NCI-H2107 (cell line): ENCODE measurements at places on chromosomes 5 and 9.

DNA sequence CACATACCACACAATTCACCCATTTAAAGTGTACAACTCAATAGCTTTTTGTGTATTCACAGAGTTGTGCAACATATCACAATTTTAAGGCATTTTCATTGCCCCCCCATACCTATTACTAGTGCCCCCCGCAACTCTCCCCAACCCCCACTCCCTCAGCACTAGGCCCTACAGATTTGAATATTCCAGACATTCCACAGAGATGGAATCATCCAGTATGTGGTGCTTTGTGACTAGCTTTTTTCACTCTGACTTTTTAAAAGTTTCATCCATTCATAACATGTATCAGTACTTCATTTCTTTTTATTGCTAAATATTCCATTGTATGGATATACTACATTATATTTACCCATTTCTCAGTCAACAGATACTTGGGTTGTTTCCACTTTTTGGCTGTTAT is 102.9 kb upstream of the LRRTM2 start:
- DNase-seq, result no peak

DNA sequence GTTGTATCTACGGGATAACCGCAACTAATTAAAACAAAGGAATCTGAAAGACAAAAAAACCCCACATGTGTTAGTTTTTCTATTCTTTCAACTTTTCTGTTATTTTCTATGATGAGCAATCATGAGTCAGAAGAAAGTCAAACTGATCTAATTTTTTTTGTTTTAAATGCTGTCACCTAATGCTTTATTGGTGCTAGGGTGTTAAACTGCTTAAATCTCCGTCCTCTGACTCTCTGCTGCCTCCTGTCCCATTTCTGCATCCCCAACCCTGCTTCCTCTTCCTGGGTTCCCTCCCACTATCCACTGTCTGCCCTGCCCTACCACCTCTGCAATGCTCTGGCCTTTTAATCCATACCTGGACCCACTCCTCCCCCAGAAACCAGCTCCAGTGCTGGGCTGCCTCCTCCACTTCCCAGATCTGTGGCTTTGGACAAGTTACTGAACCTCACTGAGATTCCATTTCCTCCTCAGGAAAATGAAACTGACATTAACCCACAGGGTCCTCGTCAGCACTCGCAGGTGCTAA is 15.7 kb downstream of the PTPN3 start:
- no peak for DNase-seq

GRCh38 chr5:132055808-132056609 is 4.4 kb upstream of the IL3 start:
- DNase-seq, result no peak

DNA sequence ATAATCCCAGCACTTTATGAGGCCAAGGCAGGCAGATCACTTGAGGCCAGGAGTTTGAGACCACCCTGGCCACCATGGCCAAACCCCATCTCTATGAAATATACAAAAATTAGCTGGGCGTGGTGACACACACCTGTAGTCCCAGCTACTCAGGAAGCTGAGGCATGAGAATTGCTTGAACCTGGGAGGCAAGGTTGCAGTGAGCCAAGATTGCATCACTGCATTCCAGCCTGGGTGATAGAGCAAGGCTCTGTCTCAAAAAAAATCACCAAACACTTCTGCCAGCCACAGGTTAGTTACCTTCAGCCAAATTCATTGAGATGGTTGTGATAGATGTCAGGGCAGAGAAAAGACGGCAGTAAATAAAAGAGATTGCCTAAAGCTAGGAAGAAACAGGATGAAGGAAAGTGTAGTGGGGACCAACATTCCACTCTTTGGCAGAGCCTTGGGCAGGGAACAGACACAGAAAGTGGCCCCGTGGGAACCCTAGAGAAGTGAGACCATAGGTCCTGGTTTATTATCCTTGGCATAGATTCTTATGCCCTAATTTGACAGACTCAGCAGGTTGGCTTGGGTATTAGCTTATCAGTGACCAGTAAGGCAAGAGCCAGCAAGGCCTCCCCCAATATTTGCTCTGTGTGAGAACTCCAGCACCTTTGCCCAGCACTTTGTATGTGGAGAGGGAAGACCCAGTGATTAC is 5.5 kb upstream of the CEP120 start:
- no peak for DNase-seq

- DNase-seq, result no peak
Measured at GRCh38 chr9:122186777-122187470, 27.2 kb downstream of the MORN5 start.

DNA sequence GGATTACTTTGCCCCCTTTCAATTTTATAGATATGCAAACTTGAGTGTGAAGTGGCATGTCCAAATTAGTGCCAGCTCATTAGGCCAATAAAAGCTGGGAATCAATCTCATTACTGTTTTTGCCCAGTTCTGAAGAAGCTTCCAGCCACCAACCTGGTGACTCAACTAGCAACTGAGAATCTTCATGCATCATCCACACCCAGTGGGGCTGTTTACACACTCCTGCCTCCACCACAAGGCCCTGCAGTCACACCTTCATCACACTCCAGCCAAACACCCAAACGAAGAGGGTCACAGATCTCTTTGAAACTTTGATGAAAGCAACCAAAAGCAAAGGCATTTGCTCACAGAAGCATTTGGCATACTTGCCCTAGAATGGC is 41.3 kb upstream of the S1PR3 start:
- DNase-seq, result no peak

- no peak for DNase-seq
Measured at GRCh38 chr9:136714893-136715274, 2.5 kb downstream of the DIPK1B start.

GRCh38 chr9:35726931-35727330 is 5.1 kb downstream of the TLN1 start:
- DNase-seq, result no peak

DNA sequence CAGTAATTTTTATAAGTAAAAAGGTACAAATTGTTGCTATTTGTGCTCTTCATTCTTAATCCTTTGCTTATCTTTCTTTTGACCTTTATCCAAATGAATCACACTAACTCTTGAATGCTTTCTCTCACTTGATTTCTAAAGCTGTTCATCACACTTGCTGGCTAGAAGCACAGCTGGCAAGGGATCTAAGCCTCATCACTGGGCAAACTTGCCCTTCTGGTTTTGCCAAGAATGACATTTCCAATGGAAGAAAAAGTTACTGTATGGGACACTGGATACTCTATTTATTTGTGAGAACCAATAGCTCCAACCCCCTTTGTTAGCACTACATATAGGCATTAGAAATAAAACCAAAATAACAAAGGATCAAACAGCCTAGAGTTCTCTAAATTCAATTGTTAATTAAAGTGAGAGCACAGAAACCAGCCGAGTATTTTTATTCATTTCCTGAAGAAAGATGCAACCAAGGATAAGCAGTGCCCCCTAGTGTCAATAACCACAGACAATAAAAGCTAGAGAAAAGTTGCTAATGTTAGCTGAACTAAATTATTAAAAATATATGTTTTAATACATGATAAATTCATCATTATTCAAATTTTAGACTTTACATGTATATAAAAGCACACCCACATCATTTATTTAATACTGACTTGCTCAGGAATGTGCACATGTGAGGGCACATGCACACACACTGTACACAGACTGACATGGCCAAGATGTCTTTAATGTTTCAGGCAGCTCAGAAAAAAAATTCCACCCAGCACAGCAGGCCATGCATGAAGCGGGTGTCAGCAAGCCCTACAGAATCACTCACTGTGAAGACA is 59.8 kb upstream of the POU5F2 start:
- DNase-seq, result peak; percentile 18

- no peak for DNase-seq
Measured at GRCh38 chr5:66870708-66871107, 274.5 kb downstream of the MAST4 start.

DNA sequence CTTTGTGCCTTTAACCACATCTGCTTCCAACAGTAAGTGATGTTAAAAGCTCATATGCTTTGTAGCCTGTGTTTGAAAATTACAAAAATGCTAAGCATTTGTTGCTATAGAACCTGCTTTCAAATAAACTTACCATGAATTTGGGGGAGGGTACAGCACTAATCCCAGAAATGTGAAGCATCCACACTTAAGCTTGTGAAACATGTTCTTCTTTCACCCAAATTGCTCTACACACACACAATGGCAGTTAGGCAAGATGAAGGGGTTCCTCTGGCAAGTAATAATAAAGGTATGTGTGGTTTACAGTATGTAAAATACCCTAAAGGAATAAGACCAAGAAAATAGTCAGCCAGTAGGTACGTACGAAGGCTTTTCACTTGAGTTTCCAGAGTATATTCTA is 165.6 kb downstream of the SMARCA2 start:
- DNase-seq, result no peak

DNA sequence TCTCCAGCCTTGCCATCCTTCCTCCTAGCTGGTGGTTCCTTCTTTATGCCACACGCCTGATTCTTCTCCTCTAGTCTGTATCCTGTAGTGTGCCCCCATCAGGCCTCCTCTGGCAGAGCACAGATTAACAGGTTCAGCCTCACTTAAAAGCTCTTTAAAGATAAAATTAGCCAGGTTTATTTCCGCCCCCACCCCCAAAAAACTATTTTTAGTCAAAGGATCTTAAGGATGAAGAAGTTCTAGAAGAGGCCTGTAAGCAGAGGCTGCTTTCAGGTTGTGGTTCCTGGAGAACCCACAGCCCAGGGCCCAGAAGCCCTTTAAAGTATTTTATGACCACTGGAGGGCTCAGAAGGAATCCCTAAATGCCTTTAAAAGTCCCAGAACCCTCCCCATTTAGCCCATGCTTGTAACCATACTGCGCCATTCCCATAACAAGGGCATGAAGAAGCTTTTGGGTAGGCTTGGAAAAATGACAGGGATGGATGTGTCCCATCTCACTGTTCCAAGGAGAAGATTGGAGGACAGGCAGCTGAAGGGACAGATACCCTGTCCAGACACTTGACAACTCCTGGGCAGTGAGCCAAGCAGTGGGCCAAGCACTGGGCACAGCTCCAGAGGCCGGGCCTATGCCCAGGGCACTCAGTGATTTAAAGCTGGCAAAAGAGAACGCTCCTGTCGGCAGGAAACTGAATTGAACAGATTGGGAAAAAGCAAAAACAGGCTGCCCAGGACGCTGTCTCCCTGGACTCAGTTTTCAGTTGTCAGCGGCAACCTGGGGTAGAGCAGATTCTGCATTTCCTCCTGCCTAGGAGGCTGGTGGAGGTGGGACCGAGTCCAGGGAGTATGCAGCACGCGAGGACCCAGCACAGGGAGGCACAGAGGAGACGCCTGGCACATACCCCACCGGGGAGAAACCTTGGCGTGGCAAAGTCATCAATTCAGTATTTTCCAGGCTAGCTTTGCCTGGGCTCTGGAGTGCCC is 106.3 kb upstream of the SSBP2 start:
- no peak for DNase-seq

GRCh38 chr5:108801776-108802175 is 54.1 kb downstream of the FER start:
- DNase-seq, result no peak

DNA sequence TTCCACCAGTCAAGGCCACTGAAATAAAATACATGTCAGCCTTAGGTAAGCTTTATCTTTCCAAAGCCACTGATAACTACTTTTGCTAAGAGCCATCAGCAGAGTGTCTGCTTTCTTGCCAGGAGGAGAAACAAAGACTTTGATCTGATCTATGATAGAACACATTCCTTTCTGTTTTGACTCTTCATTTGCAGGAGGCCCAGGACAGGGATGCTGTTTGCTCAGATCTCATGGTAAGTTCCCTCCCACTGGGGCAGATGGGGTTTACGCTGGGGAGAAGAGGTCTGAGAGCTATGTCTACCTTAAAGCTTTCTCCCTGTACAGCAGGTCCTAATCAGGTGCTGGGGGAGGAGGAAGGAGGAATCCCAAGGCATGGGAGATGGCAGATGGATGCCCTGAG is 497.6 kb downstream of the NTRK2 start:
- no peak for DNase-seq

GRCh38 chr5:31165729-31166128 is 27.8 kb upstream of the CDH6 start:
- DNase-seq, result no peak

GRCh38 chr9:86706391-86706790 is 240.9 kb downstream of the GAS1 start:
- DNase-seq, result no peak

- DNase-seq, result no peak
Measured at GRCh38 chr5:146059460-146060220, 45.7 kb downstream of the PLAC8L1 start.

DNA sequence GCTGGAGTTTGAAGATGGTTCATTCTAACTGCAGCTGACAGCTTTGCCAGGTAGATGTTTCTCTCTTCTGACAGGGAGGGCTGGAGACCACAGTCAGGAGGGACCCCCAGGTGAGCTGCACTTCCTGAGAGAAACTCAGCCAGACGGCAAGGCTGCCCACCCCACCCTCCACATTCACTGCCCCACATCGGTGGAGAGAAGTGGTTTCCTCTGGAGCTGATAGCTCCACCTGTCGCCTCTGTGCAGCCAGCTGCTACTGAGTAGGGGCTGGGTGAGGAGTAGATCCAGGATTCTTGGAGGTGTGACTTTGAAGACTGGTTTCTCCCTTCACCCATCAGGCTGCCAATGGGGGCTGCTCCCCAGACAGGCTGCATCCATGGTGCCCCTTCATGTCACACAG is 175.0 kb downstream of the CARTPT start:
- no peak for DNase-seq

GRCh38 chr9:86531971-86532640 is 177.9 kb upstream of the TUT7 start:
- no peak for DNase-seq

DNA sequence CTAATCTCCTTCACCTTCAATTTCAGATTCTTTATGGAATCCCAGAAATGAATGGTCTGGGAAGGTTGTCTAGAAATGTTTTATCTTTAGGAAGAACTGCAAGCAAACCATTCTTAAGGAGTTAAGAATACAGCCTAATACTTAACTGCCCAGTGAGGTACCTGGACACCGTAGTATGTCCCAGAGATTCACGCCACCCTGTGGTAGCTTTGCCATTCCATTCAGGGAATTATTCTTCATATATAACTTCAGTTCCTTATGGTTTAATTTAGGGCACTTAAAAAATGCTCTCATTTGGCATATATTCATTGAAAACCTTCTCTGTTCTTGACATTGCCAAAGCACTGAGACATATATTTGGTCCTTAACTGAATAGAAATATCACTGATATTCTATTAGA is 49.7 kb downstream of the ACTBL2 start:
- no peak for DNase-seq

DNA sequence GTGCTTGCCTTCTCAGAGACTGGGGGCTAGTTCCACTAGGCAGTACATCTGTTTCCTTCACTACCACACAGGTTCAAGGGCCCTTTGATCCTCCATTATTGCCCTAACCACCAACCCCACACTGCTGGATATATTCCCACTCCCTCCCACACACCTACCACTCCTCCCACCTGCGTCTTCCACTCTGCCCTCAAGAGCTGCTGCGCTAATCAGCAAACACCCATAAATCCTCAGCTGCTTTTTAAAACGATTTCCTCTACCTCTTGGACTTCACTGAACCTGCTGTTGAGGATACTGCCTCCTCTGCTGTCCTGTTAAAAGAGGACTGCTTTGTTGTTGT is 120.9 kb downstream of the MAPKAP1 start:
- peak; percentile 47 for DNase-seq

DNA sequence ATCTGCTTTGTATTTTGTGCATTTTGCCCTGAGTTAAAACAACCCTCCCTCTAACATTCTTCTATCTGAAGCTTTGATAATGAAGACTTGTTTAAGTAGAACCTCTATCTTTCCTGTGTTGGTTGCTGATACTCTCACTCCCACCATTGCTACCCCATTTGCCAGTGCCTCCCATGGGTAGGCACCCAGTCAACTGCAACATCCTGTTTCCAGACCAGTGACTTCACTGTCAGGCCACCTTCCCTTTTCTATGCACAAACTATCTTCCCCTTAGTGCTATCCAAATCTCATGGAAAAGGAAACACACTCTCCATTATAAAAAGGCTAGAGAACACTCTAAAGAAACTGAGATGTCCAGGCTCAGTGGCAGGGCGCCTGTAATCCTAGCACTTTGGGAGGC is 5.6 kb upstream of the IARS1 start:
- DNase-seq, result no peak
